ENCODE measurements at places on chromosomes 1 and 21.
A peak's percentile ranks its signal among the peaks of the same experiment; 100 is the strongest.

DNA sequence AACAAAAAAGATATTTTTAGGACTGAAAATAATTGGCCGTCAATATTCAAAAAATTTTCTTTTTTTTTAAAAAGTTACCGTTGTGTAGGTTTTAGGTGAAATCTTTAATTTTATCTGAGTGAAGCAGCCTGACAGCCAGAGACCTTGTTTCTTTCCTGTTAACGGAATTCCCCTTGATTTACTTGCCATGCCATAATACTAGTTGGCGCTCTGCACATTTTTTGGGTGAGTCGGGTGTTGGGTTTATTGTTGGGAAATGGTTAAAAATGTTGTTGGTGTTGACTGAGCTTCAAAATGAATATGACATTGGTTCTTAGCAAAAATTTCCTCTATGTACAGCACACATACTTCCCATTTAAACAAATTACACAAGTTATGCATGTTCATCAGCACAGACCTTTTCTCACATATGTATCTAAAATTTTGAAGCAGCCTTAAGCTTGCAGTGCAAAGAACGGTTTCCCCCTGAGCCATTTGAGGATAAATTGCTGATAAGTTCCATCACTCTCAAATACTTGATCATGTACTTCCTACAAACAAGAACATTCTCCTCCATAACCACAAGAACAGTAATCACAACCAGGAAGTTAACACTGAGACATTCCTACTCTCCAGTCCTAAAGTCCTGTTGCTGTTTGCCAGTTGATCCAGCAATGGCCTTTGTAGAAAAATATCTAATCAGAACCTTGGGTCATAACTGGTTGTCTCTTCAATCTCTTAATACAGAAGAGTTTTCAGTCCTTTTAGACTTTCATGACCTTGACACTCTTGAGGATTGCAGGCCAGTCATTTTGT is 34.2 kb downstream of the CAMTA1 start:
- DNase-seq = peak; percentile 44

GRCh38 chr1:234507626-234508387 is 28.8 kb upstream of the TARBP1 start:
- no peak for DNase-seq

DNA sequence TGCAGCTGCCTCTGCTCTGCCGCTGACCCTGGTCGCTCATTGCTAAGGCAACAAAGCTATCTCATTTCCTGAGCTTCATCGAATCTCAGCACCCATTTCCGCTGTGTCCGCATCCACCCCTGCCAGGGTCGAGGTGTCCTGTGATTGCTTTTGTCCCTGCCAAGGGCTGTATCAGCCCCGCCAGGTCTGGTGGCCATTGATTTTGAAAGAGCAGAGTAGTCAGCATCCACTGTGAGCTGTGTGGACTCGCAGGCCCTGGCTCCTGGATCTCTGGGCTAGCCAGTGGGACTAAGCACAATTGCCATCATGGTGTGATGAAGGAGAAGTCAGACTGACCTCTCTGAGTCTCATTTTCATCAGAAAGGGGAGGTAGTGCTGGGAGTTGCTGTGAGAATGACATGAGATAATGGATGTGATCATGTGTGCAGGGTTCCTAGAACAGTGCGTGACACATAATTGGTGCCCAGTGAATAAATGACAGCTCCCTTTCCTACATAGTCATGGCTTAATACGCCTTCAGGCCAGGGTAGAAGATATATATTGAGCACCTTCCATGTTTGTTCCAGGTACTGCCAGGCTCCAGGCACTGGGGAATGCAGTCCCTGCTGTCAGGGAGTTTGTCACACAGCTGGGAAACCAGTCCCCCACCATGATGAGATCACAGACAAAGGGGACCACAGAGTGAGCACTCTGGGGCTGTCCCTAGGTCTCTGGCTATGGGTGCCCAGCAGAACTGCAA is 32.1 kb downstream of the NAV1 start:
- DNase-seq = no peak

- no peak for DNase-seq
Measured at GRCh38 chr1:102836991-102837390, 271.3 kb downstream of the COL11A1 start.

- DNase-seq = no peak
Measured at GRCh38 chr21:46637952-46638746, 2.7 kb downstream of the PRMT2 start.

DNA sequence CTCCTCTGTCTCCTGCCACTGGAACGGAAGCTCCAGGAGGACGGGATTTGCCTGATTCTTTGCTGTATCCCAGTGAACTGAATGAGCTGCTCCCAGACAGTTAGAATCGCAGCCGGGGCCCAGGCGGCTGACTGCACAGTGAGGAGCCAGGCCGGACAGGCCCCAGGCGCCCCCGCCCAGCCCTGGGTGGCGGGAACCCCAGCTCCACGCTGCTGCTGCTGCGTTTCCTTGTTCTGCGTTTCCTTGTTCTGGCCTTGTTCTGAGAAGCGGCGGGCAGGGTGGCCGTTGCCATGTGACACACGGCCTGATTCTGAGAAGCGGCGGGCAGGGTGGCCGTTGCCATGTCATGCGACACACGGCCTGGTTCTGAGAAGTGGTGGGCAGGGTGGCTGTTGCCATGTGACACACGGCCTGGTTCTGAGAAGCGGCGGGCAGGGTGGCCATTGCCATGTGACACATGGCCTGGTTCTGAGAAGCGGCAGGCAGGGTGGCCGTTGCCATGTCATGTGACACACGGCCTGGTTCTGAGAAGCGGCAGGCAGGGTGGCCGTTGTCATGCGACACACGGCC is 56.2 kb downstream of the SLC37A1 start:
- DNase-seq = no peak

DNA sequence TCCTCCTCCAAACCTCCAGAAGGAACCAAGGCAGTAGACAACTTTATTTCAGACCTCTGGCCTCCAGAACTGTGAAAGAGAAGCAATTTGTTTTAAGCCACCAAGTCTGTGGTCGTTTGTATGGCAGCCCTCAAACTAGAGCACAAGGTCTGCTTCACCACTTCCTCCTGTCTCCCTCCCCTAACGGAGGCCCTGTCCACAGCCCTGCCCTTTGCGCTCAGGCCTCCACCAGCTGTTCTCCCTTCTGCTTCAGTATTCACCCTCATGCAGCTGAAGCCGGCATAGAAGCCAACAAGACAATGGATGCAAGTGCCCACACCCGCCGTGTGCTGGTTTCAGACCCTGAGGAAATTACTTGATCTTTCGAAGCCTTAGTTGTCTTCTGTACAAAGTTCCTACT is 364.1 kb downstream of the HHAT start:
- DNase-seq = no peak

- DNase-seq = no peak
Measured at GRCh38 chr1:66416295-66416694, 117.7 kb upstream of the SGIP1 start.

- DNase-seq = peak; percentile 99
Measured at GRCh38 chr1:12477936-12478611, 139.9 kb downstream of the DHRS3 start.

- DNase-seq = no peak
Measured at GRCh38 chr1:188240772-188241406, 1412.1 kb downstream of the PLA2G4A start.
